A549 treated with DMSO at 1 μM for 4 hours (cell line): ENCODE measurements at places on chromosomes 5 and 9. TPM values are rescaled to one million over a fixed set of nuclear protein-coding genes. Genes with fewer than 3 reads are reported as not detected.

OR13C2 gene
- total RNA-seq: not detected in 5 replicates

PDCD1LG2 gene
- total RNA-seq: 0.25 to 0.63 TPM (median 0.39 TPM) in 5 replicates

AGXT2 gene
- not detected in 5 replicates for total RNA-seq

LECT2 gene
- not detected in 5 replicates for total RNA-seq

CSNK1A1 gene
- total RNA-seq: 116 to 142 TPM (median 122 TPM) in 5 replicates

TLX3 gene
- total RNA-seq: not detected in 5 replicates

SPINK4 gene
- total RNA-seq: 0.40 TPM in 1 of 5 replicates, not detected in the others

RALGDS gene
- 24.4 to 27.8 TPM (median 25.1 TPM) in 5 replicates for total RNA-seq

SLC25A51 gene
- total RNA-seq: 20.1 to 23.5 TPM (median 20.5 TPM) in 5 replicates

MSX2 gene
- total RNA-seq: 5.2 to 6.7 TPM (median 5.5 TPM) in 5 replicates

PHYHD1 gene
- total RNA-seq: 0.17 TPM in 1 of 5 replicates, not detected in the others

ACSL6 gene
- 0.07 to 0.16 TPM (median 0.10 TPM) in 4 of 5 replicates, not detected in the other for total RNA-seq
